AG04450 (cell line): ENCODE measurements at places on chromosomes 2 and 18. TPM values are rescaled to one million over a fixed set of nuclear protein-coding genes. Genes with fewer than 3 reads are reported as not detected.

DNA sequence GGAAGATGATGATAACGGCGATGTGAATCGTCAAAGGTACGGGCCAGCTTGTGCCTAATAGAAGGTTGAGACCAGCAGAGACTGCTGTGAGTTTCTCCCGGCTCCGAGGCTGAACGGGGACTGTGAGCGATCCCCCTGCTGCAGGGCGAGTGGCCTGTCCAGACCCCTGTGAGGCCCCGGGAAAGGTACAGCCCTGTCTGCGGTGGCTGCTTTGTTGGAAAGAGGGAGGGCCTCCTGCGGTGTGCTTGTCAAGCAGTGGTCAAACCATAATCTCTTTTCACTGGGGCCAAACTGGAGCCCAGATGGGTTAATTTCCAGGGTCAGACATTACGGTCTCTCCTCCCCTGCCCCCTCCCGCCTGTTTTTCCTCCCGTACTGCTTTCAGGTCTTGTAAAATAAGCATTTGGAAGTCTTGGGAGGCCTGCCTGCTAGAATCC, 3.0 kb downstream of the FZD7 start:
- no peak for DNase-seq

DNA sequence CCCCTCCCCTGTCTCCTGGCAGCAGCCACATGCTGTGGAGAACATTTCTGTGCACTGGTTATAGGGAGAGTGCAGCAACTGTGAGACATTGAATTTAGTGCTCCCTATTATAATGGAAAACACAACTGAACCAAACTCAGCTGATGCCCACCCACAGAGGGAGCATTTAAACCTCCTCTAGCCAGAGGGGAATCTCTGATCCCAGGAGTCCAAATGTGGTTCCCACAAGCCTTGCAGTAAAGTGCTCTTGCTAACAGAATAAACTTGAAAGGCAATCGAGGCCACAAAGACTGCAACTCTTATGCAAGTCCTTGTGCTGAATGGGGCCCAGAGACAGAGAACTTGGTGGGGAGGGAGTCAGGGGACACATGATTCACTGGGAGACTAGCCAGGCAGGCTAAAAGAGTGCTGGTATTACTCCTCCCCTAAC, 638.8 kb upstream of the VRK2 start:
- no peak for DNase-seq

DNA sequence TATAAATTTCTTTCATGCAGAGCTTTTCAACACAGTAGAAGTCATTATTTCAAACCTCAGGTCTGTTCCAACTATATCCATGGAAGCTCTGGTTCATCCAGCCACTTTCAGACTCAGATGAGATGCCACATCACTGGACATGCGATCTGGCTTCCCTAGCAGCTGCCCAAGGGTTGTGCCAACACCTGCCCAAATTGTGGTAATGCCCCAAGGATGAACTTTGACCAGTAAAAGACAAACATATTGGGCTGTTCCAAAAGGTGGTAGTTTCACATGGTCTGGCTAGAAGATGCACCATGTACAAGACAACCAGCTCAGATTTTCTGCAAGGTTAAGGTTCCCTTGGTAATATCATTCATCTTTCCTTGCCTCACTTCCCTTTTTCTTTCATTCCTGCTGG, 101.9 kb downstream of the THADA start:
- DNase-seq: no peak

Gene MC4R
- 0.06 TPM in 1 of 2 replicates, not detected in the other for polyA plus RNA-seq

GRCh38 chr2:119435081-119435952, 3.7 kb downstream of the TMEM37 start:
- no peak for DNase-seq

GRCh38 chr2:167335541-167335992, 447.3 kb downstream of the XIRP2 start:
- DNase-seq: no peak

Gene ELOA2
- not detected in 2 replicates for polyA plus RNA-seq

Gene AP1S3
- polyA plus RNA-seq: 2.3 and 2.9 TPM in 2 replicates

GRCh38 chr2:143030127-143030526, 99.1 kb upstream of the ARHGAP15 start:
- no peak for DNase-seq

Gene CDH2
- polyA plus RNA-seq: 42.6 and 45.9 TPM in 2 replicates

Gene SIGLEC15
- 1.5 and 1.6 TPM in 2 replicates for polyA plus RNA-seq
